ENCODE measurements at places on chromosomes 4 and X.

DNA sequence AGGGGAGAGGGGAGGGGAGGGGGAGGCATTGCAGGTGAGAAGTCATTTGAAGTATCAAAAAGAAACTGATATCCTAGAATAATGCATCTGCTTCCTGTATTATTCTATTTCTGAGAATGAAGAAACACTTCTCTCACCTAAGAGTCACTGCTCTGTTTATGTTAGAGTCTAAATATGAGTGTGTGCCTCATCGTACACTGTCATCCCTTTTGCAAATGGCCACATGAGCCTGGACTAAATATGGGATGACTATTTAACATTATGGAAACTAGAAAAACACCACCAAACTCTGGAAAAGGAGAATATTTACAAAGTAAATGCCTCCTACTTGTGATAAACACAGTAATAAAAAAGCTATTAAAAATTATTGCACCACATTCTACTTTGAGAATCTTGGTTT is 146.4 kb upstream of the NOCT start:
- no peak for DNase-seq

DNA sequence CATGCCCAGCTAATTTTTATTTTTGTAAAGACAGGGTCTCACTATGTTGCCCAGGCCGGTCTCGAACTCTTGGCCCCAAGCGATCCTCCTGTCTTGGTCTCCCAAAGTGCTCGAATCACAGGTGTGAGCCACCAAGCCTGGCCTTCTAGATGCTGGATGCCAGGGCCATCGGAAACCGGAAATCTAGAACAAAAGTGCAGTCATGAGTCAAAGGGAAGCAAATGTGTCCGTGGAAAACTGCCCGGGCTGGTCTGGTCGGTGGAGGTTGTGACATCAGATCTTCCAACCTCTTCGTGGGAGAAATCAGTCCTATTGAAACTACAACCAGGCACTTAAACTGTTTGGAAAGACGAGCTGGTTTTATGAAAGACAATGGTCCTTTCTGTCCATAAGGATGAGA is 92.3 kb upstream of the SHOX start:
- no peak for DNase-seq

- no peak for DNase-seq
Observed at GRCh38 chr4:54423066-54423465, 194.0 kb downstream of the PDGFRA start.

DNA sequence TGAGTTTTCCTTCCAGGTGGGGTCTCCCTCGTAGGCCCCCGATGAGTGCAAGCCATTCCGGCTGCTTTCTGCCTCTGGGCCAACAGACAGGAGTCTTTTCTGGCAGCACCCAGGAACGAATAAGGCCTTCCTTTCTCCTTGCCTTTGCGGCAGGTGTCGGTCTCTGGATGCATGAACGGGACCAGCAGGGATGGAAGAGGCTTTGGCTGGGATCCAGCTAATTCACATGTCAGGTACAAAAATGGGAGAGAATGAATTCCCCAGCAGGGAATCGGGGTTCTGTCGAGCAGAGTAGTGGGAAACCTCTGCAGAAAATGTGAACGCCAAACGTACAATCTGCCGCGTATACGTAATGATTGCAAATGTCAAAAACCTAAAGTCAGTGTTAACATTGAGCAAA is 146.1 kb upstream of the TBL1X start:
- DNase-seq: no peak

DNA sequence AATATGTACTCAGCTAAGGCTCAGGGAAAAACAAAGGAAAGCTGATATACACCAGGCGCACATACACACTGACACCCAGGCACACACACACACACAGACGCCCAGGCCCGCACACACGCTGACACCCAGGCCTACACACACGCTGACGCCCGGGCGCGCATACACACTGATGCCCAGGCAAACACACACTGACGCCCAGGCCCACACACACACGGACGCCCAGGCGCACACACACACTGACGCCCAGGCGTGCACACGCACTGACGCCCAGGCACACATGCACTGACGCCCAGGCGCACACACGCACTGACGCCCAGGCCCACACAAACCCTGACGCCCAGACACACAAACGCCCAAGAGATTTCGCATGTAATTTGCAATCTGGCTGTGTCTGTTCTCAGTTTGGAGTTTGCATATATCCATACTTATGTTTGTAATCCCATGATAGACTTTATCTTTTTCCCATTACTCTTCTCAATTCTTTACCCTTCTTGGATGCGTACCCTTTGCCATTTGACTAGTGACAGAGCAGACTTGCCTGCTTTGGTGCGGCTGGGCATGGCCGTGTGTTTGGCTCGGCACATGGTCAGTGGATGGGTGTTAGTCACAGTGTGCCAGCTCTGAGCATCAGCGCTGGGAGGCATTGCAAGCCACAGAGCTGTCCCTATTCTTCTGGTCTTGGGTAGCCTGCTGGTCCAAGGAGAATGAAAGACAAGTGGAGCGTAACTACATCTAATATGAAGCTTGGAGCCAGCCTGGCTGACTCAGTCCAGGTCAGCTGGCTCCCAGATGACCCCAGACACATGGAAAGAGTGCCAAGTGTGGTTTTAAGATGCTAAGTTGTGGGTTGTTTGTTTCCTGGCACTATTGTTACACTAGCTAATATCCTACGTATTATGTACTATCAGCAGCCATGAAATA is 632.4 kb upstream of the ZFP42 start:
- DNase-seq: no peak

DNA sequence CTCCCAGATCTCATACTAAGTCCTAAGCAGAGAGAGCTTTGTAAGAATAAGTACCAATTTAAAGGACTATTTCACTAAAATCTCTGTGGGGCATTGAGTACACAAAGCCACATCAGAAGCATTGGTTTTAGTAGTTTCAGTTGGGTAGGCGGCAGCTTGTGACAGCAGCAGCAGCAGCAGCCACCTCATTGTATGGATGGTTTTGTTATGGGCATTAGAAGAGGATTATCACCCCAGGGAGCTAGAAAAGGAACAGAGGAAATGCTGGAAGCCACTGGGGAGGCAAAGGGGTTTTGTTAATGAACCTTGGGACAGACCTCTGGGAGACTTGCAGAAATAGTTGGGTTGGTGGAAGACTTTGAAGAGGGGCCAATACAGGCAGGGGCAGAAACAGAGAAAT is 93.9 kb upstream of the FRMPD3 start:
- DNase-seq: no peak

GRCh38 chr4:13615161-13615560 is 12.4 kb downstream of the BOD1L1 start:
- no peak for DNase-seq

GRCh38 chrX:19839770-19840254 is 47.6 kb downstream of the SH3KBP1 start:
- no peak for DNase-seq

GRCh38 chrX:2468261-2469195 is 32.2 kb downstream of the DHRSX start:
- peak; percentile 23 for DNase-seq

DNA sequence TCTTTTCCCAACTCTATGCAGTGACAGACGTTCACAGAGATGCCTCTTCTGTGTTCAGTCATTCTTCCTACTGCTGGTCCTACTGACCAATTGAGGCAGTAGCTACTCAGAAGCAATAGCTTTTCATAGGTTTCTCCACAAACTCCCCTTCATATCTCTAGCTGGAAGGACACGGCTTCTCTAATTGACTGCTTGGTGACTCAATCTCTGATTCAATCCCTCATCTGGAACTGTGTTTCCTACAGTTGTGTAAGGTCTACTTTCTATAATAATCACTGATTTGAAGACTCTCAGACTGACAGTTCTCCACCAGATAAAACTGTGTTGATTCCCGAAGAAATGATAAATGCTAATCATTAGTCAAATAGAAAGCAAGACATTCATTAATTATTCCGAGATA is 111.5 kb downstream of the DTHD1 start:
- DNase-seq: no peak

DNA sequence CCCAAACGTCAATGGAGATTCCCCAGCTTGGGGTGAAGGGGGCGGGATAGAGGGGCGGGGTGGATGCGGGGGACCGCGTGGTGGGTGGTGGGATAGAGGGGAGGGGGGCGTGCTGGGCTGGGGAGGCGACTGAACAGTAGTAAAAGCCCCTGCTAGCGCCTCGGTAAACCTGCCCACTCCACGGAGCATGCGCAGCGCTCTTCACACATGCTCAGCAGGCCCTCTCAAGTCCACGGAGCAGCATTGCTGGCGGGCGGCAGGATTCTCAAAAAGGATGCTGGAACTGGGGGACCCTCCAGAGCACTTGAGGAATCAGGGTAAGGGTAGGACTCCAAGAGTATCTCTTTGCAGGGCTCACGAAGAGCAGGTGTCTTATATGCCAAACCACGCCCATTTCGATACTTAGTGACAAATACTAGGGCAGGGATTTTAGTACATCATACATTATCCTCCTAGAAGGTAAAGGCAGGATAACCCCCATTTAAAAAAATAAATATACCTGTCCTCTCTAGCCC is 378 bp upstream of the RPS6KA6 start:
- peak; percentile 60 for DNase-seq

DNA sequence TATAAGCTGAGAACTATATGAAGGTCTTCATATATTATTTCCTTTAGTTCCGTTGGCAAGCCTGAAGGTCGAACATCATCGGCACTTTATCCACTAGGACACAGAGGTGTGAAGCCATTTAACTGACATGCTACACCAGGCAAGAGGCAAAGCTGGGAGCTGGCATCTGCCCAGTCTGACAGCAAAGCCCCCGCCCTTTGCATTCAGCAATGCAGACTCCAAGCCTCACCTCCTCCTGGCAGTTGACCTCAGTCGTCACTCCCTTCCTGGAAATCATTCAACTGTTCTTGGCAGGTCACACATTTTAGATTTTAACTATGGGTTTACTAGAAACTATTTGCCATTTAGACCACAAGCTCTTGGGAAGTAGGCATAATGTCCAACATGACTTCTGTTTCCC is 135.8 kb upstream of the FRG1 start:
- no peak for DNase-seq

DNA sequence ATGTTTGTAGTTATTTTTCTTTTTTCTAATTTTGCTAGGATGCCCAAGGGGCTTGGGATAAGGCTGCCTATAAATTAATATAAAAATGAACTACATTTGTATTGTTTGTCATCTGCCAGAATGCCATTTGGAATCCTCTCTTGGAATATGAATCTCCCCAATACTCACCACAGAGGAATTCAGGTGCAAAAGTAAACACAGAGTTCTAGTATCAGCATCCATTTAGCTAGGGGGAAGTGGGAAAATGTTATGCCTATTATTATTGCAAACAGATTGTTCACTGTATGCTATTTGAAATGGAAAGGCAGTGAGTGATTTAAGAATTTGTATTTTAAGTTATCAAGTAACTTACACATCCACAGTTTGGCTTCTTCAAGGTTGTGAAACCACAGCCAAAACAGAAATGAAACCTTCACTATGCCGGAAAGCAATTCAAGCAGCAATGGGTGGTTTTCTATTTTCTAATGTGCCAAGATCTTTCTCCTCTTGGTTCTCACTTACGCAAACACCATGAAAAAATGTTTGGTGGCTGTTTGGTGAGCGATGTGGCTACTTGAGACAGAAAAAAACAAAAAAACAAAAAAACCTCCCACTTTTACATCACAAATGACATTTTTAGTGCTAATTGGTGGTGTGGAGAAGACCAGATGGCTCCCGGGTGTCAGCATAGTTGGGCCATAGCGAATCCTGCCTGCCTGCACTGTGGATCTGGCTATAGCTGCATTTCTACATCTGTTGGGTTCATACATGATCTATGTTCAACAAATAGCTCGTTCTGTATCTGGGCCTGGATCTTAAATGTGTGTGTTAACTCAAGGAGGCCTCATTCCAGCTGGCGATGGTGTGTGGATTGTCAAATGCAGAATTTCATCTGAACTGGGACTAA is 200.8 kb upstream of the GIMD1 start:
- no peak for DNase-seq

- DNase-seq: no peak
Observed at GRCh38 chrX:1274786-1275185, 6.2 kb downstream of the CSF2RA start.

- no peak for DNase-seq
Observed at GRCh38 chrX:110284159-110284558, 33.7 kb downstream of the AMMECR1 start.

DNA sequence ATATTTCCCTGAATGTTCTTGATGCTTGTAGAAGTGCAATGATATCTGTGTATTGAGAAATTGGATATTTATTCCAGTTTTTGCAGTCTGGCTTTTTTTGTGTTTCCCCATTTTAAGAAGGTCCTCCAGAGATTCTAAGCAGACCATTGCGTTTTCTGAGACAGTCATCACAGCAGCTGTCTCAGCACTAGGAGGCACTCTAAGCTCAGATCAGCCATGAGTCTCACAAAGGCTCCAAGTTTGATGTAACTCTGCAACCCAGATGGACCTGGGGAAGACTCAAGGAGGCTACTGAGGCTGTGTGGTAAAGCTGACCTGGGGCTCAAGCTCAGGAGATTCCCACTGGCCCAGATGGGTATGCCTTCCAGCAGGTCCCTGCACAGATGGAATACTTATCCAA is 89.3 kb upstream of the CYLC1 start:
- no peak for DNase-seq

- DNase-seq: peak; percentile 43
Observed at GRCh38 chrX:118571836-118572235, 76.2 kb downstream of the DOCK11 start.

- no peak for DNase-seq
Observed at GRCh38 chrX:118211891-118212816, 95.5 kb upstream of the KLHL13 start.

GRCh38 chrX:19867411-19867732 is 20.0 kb downstream of the SH3KBP1 start:
- DNase-seq: no peak

- DNase-seq: no peak
Observed at GRCh38 chr4:7837597-7838135, 102.0 kb downstream of the AFAP1 start.

- no peak for DNase-seq
Observed at GRCh38 chr4:123206016-123206415, 190.6 kb upstream of the SPRY1 start.

DNA sequence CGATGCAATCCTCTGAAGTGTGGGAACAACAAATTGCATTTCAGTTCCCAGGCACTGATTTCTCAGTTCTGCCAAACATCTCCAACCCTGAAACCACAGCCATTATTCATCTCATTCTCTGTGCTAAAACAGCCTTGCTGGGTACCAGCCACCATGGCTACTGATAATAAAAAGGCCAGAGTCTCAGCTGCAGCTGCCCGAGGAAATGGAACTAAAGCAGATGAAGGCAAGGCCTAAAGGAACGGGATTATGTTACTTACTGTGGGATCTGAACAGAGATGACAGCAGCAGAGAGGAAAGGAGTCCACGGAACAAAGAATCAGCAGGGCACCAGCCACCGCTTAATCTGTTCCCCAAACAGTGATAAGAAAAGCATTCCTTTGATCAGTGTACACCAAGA is 155.7 kb downstream of the PAPSS1 start:
- DNase-seq: no peak
